ENCODE measurements at places on chromosomes 3 and 15.
A peak's percentile ranks its signal among the peaks of the same experiment; 100 is the strongest.

DNA sequence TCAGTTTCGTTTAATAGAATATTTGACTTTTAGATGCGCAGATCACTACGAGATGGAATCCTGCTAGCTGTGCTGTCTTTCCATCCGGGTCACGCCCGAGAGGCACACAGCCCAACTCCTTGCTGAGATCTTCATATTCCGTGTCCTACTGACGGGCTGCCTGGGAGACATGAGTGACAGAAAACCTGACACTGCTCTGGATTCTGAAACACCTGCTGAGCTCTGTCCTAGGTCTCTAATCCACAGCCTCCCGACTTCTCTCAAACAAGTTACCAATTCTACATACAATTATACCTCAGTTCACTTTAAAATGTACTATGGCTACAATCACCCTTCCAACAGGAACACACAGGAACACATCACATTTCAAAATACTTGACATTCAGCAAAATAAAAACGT, 27.2 kb downstream of the TFRC start:
- no peak for DNase-seq

- DNase-seq, result no peak
These were observed 10.5 kb downstream of the ACOX2 start for GRCh38 chr3:58526515-58526957.

GRCh38 chr3:191975936-191976335, 515.0 kb downstream of the PYDC2 start:
- no peak for DNase-seq

- no peak for DNase-seq
These were observed 7.6 kb upstream of the APEH start for GRCh38 chr3:49666592-49666991.

DNA sequence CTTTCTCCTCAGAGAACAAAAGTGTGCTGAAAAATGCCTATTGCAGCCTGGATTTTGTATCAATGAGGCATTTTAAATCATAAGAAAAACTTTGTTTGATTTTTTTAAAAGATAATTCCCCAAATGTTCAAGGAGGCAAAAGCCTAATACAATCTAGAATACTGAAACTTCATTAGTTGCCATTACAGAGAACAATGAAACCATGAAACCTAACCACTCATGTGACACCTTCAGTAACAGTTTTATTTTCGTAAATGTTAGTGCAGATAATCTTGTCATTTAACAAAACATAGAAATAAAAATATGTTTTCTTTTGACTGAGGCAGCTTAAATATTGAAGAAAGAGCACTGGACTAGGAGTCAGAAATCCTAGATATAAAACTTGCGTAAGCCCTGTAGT, 655.9 kb downstream of the RBMS3 start:
- no peak for DNase-seq

- DNase-seq, result no peak
These were observed 165.6 kb downstream of the GMNC start for GRCh38 chr3:190696777-190697501.

GRCh38 chr3:126464494-126464893, 11.2 kb downstream of the ZXDC start:
- peak; percentile 8 for DNase-seq

DNA sequence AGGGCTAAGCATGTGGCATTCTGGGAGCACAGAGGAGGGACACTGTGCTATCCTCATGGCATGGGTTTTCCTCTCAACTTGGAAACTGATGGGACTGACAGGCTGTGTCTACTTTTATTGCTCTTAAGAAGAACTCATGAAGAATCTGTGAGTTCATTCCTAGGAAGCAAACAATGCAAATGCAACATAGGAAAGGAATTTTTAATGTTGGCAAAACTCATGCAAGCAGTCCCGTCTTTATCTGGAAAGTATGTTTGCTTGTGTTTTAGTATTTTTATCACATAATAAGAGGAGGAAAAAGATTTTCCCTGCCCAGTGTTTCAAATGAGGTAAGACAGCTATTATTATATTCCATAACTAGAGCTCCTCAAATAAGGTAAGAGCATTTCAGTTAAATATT, 89.7 kb downstream of the TRIM42 start:
- DNase-seq, result no peak

DNA sequence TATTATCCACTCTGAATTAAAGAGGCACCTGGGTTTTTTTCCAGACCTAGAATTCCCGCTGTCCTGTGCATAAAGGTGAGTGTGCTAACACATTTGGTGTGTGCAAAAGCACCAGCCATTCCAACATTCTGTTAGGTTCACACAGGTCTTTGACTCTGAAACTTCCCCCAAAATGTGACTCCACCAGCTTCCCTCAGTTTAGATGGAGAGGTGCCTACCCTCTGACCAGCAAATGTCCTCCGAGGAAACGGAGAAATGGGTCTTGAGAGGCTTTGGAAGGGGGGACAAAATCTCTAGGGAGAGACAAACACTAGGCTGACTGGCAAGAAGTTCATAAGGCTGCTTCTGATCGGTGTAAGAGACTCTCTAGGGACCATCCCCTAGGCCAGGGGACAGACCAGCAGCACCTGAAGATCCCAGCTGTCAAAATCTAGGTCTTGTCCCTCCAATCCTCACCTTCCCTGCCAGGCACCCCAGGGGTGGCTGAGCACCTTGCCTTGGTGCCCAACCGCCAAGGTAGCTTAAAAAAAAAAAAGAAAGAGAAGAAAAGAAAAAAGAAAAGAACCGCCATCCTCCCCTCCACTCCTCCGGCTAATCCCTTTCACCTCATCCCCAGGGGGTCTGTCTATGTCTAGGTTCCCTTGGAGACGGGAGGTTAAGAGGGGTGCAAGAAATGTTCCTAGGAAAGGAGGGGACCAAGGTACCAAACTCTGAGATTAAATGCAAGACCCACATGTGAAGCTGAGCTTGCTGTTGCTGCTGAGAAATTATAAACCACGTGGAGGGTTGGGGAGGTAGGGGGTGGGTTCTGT, 2.0 kb upstream of the MECOM start:
- DNase-seq, result no peak

DNA sequence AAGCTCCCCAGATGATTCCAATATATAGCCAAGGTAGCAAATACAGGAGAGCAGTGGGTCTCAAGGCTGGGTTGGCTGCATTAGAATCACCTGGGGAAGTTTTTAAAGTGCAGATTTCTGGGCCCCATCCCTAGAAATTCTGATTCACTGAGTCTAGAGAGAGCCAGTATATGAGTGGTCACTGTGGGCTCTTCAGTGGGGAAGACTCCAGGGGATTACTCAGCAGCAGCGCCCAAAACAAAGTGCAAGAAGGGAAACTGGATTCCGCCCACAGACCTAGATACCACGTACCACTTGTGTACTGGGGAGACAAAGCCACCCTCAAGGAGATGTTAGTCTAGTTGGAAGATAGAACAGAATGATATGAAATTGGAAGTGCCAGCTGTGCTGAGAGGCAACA, 40.0 kb downstream of the NME9 start:
- no peak for DNase-seq

DNA sequence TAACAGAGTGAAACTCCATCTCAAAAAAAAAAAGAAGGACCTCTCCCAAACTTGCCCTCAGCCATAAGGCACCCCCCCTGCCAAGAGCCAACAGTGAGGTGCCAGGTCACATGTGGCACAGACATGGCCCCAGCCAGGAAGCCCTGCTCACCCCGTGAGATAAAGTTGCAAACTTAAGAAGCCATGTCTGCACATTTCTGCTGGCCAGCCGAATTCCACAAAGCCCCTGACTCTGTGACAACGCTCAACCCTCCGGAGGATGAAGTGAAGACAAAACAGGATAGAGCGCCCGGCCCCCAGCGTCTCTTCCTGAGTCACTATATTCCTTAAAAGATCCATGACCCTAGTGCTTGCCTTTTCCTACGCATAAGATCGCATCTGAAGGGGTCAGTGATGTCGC, 188.1 kb downstream of the XXYLT1 start:
- peak; percentile 19 for DNase-seq

- DNase-seq, result no peak
These were observed 12.9 kb upstream of the ABHD17C start for GRCh38 chr15:80682201-80682600.

GRCh38 chr3:108292905-108293328, 3.4 kb upstream of the HHLA2 start:
- no peak for DNase-seq

DNA sequence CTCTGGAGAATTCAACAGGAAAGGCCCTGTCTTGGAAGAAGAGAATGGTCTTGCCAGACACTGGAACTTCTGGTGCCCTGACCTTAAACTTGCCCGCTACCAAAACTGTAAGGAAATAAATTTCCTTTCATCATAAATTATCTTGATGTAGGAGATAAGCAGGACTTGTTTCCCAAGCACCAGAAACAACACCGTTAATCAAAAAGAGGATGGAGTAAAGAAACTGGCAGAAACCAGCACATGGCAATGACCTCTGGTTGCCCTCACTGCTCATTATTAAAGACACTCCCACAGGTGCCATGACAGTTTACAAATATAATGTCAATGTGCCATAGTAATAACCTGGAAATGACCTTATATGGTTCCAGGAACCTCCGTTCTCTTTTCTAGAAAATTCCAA, 426.1 kb downstream of the EDEM1 start:
- no peak for DNase-seq

DNA sequence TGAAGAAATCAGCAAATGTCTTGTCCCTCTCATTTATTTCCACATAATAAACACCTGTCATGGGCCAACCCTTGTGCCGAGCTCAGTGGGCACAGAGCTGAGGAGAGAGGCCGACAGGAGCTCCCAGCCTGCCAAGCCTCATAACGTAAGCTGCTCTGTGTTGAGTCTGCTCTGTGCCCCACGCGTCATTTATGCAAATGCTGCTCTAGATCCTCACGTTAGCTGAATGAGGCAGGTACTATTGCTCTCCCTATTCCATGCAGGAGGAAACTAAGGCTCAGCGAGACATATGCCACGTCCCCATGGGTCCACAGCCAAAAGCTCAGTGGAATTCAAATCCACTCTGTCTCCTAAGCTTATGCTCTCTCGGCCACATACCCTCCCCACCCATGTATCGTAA, 41.5 kb downstream of the EFCAB12 start:
- no peak for DNase-seq

DNA sequence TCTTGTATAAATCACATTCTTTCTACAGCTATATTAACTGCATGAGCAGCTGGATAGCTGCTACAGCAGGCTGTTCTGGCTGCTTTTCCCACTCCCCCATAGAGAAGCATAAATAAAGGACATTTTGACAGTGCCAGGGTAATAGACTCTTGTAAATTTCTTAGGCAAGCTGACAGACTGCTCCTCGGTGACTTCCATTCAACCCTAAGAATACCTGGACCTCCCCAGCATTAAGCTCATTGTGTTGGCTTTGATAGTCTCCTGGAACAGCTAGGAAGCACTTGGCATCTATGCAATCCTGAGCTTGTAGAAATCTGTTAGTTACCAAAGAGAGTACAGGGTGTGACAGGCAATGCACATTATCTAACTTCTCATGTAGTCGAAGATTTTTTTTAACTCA, 475.4 kb downstream of the AGBL1 start:
- no peak for DNase-seq

- DNase-seq, result no peak
These were observed 273.5 kb upstream of the SEMA6D start for GRCh38 chr15:47443839-47444238.

GRCh38 chr3:134922101-134922500, 127.0 kb downstream of the EPHB1 start:
- no peak for DNase-seq

- DNase-seq, result no peak
These were observed 344.5 kb upstream of the THBS1 start for GRCh38 chr15:39236375-39236774.

DNA sequence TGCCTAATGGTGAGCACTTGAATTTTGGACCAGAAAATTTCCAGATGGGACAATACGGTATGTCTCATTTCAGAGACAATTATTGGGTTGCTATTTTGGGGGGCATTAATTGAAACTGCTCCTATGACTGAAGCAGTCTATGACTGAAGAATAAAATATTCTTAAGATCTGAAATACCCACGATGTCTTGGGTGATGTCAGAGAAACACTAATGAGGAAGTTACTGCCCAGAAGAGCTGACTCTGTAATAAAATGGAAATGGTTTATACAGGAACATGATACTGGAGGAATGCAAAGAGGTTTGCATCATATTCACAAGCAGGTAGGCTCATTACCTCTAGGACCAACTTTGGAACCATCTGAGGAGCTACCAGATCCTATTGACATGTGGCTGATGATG, 68.7 kb downstream of the IL12A start:
- no peak for DNase-seq

- peak; percentile 7 for DNase-seq
These were observed 22.5 kb downstream of the TBC1D2B start for GRCh38 chr15:78054966-78055365.

GRCh38 chr3:46693038-46693891, at the start of gene ALS2CL:
TSS of gene ALS2CL (minus strand) at chr3:46693679. CDS start at chr3:46689440, 4,239 bp downstream.
- DNase-seq, result peak; percentile 86

GRCh38 chr3:170611751-170612150, 25.9 kb upstream of the SLC7A14 start:
- DNase-seq, result no peak

GRCh38 chr3:34570916-34571705, 772.7 kb downstream of the PDCD6IP start:
- DNase-seq, result no peak

- no peak for DNase-seq
These were observed 10.6 kb downstream of the TPM1 start for GRCh38 chr15:63052961-63053698.

DNA sequence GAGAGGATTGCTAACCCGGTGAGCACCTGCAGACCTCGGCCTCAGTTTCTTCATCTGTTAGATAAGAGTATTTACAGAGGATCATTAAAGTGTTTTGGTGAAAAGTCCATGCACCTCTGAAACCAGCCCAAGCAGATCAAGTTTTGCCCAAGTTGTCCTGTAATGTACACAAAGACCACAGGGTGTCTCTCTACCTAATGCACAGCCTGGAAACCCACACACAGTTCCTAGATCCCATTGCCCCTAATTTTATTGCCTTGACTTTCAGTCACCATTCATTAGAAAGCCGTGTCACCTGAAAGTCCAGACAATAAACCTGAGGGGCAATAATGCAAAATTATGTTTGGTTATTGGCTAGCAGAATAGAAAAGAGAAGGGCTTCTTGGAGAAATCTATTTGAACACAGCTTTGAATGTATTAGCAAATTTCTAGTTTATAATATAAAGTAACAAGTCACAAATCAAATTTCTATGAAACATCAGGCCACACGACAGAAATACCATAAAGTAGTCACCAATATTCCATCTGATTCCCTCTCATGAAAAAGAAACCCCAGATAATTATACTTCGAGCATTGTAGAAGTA, 161.3 kb upstream of the SLC2A2 start:
- no peak for DNase-seq

GRCh38 chr3:194843556-194843955, 157.9 kb downstream of the FAM43A start:
- DNase-seq, result no peak

- DNase-seq, result no peak
These were observed 60.6 kb upstream of the RYK start for GRCh38 chr3:134311265-134311664.

GRCh38 chr3:141114179-141114745, 63.1 kb downstream of the SPSB4 start:
- DNase-seq, result no peak

GRCh38 chr3:163971861-163972260, 1106.4 kb downstream of the SI start:
- DNase-seq, result no peak

All from RWPE2 (cell line).